Stimulated activated CD4-positive, alpha-beta T cell treated with anti-CD3 and anti-CD28 coated beads, Interleukin-1b, Interleukin-23, amount 100 ng/mL, for 1 hour (primary cell): ENCODE measurements at places on chromosomes 3 and 15.
A peak's percentile ranks its signal among the peaks of the same experiment; 100 is the strongest.

DNA sequence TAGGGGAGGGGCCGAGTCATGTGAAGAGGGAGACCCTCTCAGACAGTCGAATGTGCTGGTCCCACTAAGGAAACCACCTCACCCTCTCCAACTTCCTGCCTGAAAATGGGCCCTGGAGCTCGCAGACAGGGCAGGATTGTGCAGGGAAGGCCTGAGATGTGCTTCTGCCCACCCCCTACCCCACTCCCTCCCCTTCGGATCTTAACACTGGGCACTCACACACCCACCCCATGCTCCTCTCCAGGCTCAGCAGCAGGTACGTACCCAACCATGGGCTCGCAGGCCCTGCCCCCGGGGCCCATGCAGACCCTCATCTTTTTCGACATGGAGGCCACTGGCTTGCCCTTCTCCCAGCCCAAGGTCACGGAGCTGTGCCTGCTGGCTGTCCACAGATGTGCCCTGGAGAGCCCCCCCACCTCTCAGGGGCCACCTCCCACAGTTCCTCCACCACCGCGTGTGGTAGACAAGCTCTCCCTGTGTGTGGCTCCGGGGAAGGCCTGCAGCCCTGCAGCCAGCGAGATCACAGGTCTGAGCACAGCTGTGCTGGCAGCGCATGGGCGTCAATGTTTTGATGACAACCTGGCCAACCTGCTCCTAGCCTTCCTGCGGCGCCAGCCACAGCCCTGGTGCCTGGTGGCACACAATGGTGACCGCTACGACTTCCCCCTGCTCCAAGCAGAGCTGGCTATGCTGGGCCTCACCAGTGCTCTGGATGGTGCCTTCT, 20.0 kb downstream of the ATRIP start:
- no peak for DNase-seq

DNA sequence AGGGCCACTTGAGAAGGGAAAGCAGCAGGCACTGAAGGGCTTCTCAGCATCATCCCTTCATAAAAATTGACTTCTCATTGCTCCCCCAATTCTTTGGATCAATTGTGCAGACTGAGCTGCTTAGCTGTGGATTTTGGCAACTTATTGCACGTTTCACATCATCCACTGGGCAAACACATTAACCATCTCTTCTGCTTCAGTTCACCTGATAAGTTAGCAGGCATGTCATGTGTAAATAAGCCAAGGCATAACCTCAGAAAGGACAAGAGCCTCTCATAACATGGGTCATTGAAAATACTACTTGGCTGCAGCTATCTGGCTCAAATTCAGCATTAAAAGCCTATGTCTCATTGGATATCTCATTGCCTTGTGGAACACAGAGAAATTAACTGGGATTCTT, 366.5 kb downstream of the LRRC3B start:
- DNase-seq: no peak

GRCh38 chr15:65862682-65863081, 6.6 kb upstream of the RAB11A start:
- DNase-seq: peak; percentile 16

DNA sequence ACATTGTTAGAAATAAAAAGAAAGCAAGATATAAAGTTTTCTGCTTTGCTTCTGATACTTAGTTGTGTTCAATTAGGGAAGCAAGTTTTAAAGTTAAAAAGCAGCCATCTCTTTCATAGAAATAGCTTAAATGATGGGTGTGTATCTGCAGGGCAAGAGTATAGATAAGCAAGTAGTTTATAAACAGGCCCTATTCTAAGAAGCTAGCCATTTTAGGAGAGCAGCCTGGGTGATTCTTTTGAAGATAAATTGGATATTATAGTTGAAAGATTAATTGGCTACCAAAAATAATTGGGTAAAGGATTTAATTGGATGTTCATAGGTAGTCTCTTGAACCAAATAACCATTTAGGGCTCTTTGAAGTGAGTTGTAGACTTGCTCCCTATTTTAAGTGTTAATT, 5.6 kb downstream of the EIF3J start:
- no peak for DNase-seq
